ENCODE measurements at places on chromosomes 6 and 20. TPM values are rescaled to one million over a fixed set of nuclear protein-coding genes. Genes with fewer than 3 reads are reported as not detected.
A peak's percentile ranks its signal among the peaks of the same experiment; 100 is the strongest.

DNA sequence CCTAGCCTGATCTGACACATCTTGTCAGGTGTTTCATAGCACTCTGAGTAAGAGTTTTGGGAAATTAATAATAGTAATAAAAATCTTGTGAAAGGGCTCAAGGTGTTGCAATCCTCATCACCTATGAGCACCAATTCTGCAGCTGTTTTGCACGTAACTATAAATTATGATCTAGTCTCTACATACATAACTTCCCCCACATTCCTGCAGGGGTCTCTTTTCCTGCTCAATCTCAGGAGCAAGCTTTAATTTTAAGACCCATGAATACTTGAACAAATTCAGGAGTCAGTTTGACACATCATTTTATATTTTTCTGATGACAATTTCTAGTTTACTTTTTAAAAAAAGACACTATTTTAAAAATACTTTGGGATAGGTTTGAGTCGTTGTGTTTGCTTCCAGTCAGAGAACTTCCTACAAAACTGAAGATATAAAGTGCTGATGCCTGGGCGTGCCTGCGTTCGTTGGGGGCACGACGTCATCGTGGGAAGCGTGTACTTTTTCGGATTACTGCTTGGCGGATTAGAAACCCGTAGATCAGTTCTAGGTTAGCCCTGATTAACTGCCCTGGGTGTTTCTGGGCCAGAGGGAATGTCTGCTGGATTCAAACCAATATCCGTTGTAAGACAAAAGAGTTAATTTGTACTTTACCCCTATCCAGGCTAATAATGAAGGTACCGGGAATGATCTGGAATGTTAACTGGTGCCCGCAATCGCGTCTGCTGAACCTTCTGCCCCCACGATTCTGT, 1.0 kb upstream of the E2F3 start:
- DNase-seq, result peak; percentile 46

DNA sequence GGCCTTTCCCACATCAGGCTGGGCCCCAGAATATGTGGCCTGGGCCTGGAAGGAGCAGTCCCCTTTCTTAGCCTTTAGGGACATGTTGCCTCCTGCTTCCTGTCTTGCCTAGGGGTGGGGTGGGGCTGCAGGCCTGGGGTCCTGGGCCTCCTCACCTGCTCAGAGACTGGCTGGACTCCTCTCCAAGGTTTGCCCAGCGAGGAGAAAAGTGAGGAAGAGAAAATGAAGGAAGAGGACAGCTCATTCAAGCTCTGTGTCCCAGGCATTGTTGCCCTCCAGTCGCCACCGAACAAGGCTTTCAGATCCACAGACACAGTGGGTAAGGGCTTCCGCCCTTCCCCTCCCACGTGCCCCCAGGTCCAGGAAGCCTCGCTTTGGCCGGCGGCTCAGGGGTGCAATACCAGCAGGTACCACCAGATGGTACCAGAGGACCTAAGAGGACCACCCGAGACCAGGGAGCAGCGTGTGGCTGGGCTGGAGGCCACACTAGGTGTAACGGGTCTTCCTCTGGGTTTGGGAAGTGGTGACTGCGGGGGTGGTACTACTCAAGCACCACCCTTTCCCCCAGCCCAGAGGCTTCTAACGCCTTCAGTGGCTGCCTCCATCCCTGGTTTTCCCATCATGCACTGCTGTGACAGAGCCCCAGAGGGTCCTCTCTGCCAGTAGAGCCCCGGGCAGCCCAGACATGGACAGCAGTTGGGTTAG, 5.5 kb upstream of the BAK1 start:
- DNase-seq, result peak; percentile 89

- peak; percentile 41 for DNase-seq
Measured at GRCh38 chr20:47319517-47320252, 36.8 kb downstream of the ZMYND8 start.

GRCh38 chr20:20606050-20606449, 106.4 kb downstream of the RALGAPA2 start:
- no peak for DNase-seq

- peak; percentile 85 for DNase-seq
Measured at GRCh38 chr20:50346374-50347283, 156.0 kb downstream of the CEBPB start.

DNA sequence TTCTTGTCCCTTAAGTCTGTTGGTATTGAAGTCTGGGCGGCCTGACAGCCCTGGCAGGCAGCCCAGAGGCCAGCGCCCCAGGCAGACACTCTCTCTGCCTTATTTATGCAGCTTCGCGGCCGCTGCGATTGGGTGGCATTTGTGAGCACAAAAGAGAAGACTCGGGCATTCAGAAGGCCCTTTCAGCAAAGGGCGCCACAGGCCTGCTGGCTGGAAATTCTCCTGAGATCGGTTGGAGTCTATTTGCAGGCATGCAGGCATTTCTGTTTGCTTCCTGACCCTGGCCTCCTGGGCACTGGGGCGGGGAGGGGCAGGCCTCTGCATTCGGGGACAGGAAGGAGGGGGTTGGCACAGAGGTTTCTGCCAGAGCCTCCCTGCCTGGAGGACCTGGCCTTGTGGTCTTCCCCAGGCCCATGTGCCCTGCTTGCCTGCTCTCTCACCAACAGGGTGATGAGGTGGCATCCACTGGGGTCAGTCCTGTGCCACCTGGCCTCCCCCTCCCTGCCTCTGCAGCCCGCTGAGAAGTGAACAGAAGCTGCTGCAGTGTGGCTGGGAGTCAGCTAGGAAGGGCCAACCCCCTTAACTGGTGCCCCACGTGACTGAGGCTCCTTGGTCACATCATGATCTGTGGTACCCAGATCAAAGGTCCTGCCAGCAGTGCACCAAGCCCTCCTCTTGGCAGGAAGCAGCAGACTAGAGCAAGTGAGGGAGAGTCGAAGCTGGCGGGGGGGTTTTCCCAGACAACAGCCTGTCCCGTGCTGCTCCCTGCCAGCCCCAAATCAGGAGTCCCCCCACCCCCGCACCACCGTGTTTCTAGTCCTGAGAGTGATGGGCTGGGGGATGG, 16.6 kb upstream of the CCDC167 start:
- DNase-seq, result no peak

DNA sequence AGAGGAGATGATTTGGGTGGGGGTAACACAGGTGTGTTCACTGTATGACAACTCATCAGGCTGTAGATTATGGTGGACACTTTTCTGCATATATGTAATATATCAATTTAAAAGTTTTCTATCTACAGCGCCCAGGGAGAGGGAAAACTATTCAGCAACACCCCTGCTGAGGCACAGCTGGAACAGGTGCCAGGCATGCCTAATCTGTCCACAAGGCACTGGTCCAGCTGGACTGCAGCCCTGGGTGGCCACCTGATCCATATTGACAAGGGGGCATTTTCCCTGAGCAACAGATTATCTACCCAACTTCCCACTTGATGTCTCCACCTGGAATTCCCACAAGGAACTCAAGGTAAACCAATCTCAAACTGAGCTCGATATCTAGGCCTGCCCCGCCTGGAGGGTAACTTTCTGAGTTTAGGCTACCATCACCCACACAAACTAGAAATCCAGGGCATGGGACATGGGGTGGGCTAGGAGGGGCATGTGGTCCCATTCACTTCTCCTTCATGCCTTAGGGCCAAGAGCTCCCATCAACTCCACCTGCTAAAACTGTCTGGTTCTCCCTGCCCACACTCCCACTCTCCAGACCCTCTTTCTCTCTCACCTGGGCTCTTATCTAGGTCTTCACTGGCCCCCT, 4.6 kb downstream of the SLC22A16 start:
- no peak for DNase-seq

- DNase-seq, result no peak
Measured at GRCh38 chr6:134295953-134296553, 21.9 kb downstream of the SGK1 start.

- no peak for DNase-seq
Measured at GRCh38 chr6:169087443-169088041, 166.1 kb downstream of the THBS2 start.

GRCh38 chr20:10309326-10309725, 90.7 kb downstream of the SNAP25 start:
- no peak for DNase-seq

GRCh38 chr6:89184344-89184743, 32.8 kb downstream of the GABRR1 start:
- no peak for DNase-seq

DNA sequence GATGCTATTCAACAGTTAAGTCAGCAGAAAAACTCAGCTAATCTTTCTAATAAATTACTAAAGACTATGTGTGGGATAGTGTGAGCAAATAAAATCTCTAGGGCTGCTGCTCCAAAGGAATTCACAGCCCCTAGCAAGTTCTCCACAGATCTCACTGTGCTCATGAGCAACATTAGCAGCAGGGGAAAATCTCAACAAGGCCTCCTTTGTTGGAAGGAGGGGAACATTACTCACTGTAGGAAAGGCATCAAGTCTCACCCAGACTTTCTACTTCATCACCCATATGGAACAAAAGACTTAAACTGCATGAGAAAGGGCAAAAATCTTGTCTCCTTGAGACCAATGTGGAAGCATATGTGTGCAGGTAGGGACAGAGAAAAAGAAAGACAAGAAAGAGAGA, 726.4 kb upstream of the SLC35B3 start:
- DNase-seq, result no peak

GRCh38 chr20:34713194-34713943, 9.2 kb downstream of the TP53INP2 start:
- DNase-seq, result no peak

DNA sequence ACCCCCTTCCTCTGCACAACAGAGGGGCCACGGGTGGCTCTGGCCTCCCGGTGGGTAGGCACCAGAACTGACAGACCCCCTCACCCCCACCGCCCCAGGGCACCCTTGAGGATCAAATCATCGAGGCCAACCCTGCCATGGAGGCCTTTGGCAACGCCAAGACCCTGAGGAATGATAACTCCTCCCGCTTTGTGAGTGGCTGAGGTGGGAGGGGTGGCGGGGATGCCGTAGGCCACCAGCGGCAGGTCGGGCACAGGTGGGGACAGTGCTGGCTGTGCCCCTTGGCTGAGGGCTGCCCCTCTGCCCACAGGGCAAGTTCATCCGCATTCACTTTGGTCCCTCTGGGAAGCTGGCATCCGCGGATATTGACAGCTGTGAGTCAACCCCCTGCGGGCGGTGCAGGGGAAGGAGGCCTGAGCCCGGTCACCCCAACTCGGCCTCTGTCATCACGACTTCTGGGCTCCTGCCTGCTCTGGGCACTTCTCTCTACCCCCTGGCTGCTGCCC, 29.1 kb downstream of the MYH7B start:
- DNase-seq, result peak; percentile 59

DNA sequence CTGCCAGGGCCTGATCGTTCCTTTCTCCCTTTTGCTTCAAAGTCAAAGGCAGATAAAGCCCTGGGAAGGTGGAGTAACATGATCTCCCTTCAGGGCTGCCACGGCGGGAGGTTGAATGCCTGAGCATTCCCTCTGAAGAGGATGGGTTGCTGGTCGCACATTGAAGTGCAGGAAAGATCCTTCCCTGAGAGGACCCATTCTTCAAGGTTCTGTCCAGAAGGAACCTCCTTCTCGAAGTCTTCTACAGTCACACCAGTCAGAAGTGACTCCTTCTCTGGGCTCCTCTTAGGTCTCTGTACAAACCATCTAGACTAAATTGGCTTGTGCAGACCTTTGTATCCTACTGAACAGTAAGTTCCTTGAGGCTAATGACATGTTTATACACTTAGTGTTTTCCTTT, 192.6 kb upstream of the VGLL2 start:
- DNase-seq, result no peak

GRCh38 chr6:87230801-87231200, 75.4 kb downstream of the ZNF292 start:
- DNase-seq, result no peak

GRCh38 chr6:163324326-163324687, 90.2 kb upstream of the QKI start:
- no peak for DNase-seq

GRCh38 chr6:38150681-38151296, 331.3 kb downstream of the ZFAND3 start:
- no peak for DNase-seq

GRCh38 chr6:32097364-32097763, 11.8 kb downstream of the TNXB start:
- DNase-seq, result no peak

GRCh38 chr6:93319304-93319703, 100.1 kb downstream of the EPHA7 start:
- DNase-seq, result no peak

GRCh38 chr6:144785056-144785455, 499.9 kb downstream of the UTRN start:
- DNase-seq, result no peak

DNA sequence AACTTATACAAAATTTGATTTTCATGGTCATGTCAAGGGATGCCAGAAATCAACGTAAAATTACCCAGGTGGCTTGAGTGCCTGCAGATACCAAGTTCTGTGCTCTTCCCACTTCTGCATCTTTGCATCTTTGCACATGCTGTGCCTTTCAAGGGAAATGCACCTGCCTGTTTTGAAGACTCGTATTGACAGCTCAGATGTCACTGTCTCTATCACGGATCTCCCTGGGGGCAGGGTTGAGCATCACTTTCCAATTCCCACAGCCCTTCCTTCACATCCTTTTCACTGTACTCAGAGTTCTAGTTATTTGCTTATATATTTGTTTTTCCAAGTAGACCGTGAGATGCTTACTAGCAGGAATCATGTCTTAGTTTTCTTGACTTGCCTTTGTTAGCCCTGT, 274.2 kb downstream of the CDH26 start:
- no peak for DNase-seq

GRCh38 chr6:37311741-37312473, 41.9 kb upstream of the RNF8 start:
- DNase-seq, result no peak

The PRSS16 gene
- not detected for polyA plus RNA-seq

The ZBP1 gene
- 0.17 TPM for polyA plus RNA-seq

The GTSF1L gene
- polyA plus RNA-seq, result not detected

The CCDC170 gene
- 0.05 TPM for polyA plus RNA-seq

The UBD gene
- polyA plus RNA-seq, result 0.30 TPM

The TRIM38 gene
- polyA plus RNA-seq, result 3.4 TPM

The SLC22A3 gene
- polyA plus RNA-seq, result 121 TPM

The FKBP1C gene
- 0.18 TPM for polyA plus RNA-seq

The SYCP2L gene
- 0.25 TPM for polyA plus RNA-seq

The OR2H2 gene
- not detected for polyA plus RNA-seq

Measured in psoas muscle (tissue), 8 donors.